Progenitor cell of endocrine pancreas (in vitro differentiated cells): ENCODE measurements at places on chromosomes 1 and 21.

- H3K4me1 ChIP-seq = peaks cover 10% of the 10 kb centered on the region
- H3K27me3 ChIP-seq = peaks cover 5% of the 10 kb centered on the region
- H3K36me3 ChIP-seq = no peaks in the 10 kb centered on the region
- no peak for DNase-seq
These were observed 859 bp upstream of the LRRC8B start for GRCh38 chr1:89523572-89524368.

DNA sequence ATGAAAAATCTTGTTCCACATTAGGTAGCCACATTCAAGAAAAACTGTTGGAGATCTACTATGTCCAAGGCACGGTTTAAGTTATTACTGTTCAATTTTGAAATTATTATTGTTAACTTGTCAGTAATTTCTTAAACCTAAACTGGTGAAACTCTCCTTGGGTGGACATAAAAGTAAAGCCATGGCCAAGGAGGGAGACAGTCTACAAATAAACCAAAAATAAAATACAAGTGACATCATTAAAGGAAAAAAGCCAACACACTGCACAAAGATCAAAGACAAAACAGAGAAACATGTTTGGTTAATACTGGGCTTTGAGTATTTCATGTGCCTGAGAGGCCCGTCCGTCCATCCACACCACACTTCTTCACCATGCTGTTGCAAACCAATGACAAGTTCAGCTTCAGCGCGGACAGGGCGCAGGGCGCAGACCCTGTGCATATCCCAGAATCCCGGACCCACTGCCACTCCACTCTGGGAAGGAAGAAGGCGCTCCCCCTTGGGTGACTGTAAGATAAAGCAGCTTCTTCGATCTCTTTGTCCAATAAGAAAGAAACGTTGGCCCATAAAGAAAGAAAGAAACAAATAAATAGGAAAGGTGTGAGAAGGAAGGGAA, 918 bp upstream of the RASAL2 start:
- H3K4me1 ChIP-seq = peaks cover 37% of the 10 kb centered on the region
- peak overlapping the region; percentile 87 for H3K27ac ChIP-seq
- H3K36me3 ChIP-seq = no peaks in the 10 kb centered on the region
- no peaks in the 10 kb centered on the region for H3K27me3 ChIP-seq
- DNase-seq = no peak

DNA sequence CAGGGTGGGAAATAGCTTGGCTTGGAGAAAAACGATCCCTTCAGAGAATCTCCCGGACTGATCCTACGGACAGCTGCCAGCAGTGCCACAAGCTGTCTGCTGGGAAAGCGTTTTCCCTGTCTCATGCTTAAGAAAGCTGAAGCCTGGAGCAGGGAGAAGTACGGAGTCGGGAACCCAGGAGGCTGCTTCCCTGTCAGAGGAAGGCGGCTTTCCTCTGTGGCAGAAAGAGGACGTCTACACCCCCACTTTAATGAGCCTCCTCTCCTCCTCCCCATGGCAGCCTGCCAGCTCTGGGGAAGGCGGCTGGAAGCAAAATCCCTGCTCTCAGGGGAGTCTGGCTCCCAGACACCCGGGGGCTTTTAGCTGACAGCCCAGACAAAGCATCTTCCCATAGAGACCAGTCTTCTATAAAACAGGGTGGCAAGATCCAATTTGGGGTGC, 7.3 kb downstream of the KIF21B start:
- peaks cover 2% of the 10 kb centered on the region for H3K27me3 ChIP-seq
- H3K4me3 ChIP-seq = no peak overlapping the region
- DNase-seq = no peak
- peaks cover 4% of the 10 kb centered on the region for H3K4me1 ChIP-seq
- no peaks in the 10 kb centered on the region for H3K36me3 ChIP-seq

DNA sequence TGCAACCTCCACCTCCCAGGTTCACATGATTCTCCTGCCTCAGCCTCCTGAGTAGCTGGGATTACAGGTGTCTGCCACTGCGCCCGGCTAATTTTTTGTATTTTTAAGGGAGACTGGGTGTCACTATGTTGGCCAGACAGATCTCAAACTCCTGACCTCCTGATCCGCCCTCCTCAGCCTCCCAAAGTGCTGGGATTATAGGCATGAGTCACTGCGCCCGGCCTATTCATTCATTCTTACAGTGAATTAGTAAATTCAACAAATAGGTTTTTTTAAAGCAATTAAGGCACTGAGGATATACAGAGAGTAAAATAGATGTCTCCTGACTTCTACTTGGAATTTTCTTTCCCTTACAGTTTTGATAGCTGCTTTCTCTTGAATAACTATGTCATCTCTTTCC, 43.5 kb downstream of the CDC42 start:
- DNase-seq = no peak
- no peaks in the 10 kb centered on the region for H3K27me3 ChIP-seq
- no peak overlapping the region for H3K4me3 ChIP-seq
- H3K27ac ChIP-seq = no peak overlapping the region

- no peak for DNase-seq
- peaks cover 4% of the 10 kb centered on the region for H3K36me3 ChIP-seq
- peaks cover 19% of the 10 kb centered on the region for H3K4me1 ChIP-seq
- no peak overlapping the region for H3K4me3 ChIP-seq
- no peaks in the 10 kb centered on the region for H3K27me3 ChIP-seq
These were observed 10.2 kb downstream of the COQ8A start for GRCh38 chr1:226950316-226950715.

DNA sequence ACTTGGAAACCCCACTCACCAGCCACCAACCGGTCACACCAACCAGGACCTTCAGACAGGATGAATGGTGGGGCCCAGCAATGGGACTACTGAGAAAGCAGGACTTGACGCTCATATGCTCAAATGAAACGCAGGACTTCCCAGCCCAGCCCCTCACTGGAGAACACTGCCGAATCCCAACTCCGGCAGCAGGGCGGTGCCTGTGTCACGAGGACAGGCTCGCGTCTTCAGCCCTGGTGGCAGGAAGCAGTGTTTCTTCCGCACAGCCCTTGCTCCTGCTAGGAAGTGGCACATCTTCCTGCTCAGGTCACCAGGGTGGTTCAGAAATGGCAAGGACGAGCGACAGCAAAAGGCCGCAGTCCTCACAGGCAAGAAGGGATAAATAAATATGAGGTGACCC, 38.9 kb downstream of the CD58 start:
- peaks cover 34% of the 10 kb centered on the region for H3K36me3 ChIP-seq
- H3K27me3 ChIP-seq = no peaks in the 10 kb centered on the region
- DNase-seq = no peak
- H3K27ac ChIP-seq = no peak overlapping the region
- no peak overlapping the region for H3K4me3 ChIP-seq
- H3K4me1 ChIP-seq = no peaks in the 10 kb centered on the region

GRCh38 chr1:205988585-205988995, 14.6 kb downstream of the RAB7B start:
- H3K4me3 ChIP-seq = no peak overlapping the region
- H3K4me1 ChIP-seq = peaks cover 10% of the 10 kb centered on the region
- H3K27me3 ChIP-seq = peaks cover 22% of the 10 kb centered on the region
- no peaks in the 10 kb centered on the region for H3K36me3 ChIP-seq

- H3K27me3 ChIP-seq = no peaks in the 10 kb centered on the region
- H3K36me3 ChIP-seq = no peaks in the 10 kb centered on the region
- DNase-seq = no peak
- no peaks in the 10 kb centered on the region for H3K4me1 ChIP-seq
- H3K4me3 ChIP-seq = no peak overlapping the region
These were observed 42.3 kb upstream of the SYT14 start for GRCh38 chr1:209895709-209896108.

DNA sequence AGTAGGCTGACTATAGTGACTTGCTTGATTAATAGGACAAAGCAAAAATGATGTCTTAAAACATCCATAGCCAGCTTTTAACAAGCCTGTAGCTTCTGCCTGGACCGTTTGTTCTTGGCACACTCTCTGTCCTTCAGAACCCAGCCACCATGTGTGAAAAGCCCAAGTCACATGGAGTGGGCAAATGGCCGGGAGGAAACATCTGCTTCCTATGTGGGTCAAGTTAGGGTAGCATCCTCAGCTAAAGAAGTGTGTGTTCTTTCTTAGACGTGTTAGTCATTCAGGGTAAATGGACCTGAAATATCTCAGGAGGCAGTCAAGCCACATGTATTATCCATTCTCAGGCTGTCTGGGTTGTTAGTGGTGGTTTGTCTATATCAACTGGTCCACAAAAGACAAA, 23.4 kb downstream of the RD3 start:
- H3K27ac ChIP-seq = no peak overlapping the region
- H3K27me3 ChIP-seq = peaks cover 4% of the 10 kb centered on the region
- no peaks in the 10 kb centered on the region for H3K4me1 ChIP-seq
- no peak for DNase-seq
- H3K36me3 ChIP-seq = no peaks in the 10 kb centered on the region

GRCh38 chr1:36590264-36590663, 107.6 kb upstream of the CSF3R start:
- no peak for DNase-seq
- H3K27ac ChIP-seq = no peak overlapping the region
- H3K4me3 ChIP-seq = no peak overlapping the region
- peaks cover 54% of the 10 kb centered on the region for H3K27me3 ChIP-seq
- no peaks in the 10 kb centered on the region for H3K36me3 ChIP-seq
- H3K4me1 ChIP-seq = peaks cover 20% of the 10 kb centered on the region

- peaks cover 58% of the 10 kb centered on the region for H3K27me3 ChIP-seq
- peaks cover 2% of the 10 kb centered on the region for H3K4me1 ChIP-seq
- no peak overlapping the region for H3K27ac ChIP-seq
- H3K4me3 ChIP-seq = no peak overlapping the region
These were observed 3.1 kb downstream of the ACTA1 start for GRCh38 chr1:229430761-229431283.

DNA sequence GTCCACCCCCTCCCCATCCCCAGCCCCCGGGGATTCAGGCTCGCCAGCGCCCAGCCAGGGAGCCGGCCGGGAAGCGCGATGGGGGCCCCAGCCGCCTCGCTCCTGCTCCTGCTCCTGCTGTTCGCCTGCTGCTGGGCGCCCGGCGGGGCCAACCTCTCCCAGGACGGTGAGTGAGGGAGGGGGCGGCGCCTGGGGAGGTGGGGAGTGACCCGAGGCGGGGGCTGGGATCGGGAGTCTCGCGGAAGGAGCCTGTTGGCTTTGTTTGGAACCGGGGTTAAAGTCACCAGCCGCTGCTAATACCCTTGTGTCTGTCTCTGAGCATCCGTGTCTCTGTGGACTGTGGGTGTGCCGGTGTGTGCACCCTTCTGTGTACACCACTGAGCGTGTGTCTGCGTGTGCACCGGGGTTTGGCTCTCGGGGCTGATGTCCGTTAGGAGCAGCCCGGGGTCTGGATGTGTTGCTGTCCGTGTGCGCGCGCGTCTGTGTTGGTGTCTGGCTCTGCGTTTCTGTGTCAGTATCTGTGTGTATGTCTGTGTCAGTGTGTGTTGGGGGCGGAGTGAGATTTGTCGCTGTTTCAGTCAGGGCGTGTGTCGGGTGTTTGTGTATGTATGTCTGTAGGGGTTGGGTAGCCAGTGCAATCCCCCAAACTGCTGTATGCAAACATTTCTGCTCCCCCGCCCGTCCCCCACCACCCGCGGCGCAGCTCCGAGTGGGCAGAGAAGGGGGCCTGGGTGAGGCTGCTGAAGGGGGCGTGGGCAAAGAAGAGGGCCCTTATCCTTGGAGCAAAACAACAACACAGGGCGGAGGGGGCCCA, 480 bp downstream of the CADM3 start:
- peak; percentile 34 for DNase-seq
- peaks cover 7% of the 10 kb centered on the region for H3K4me1 ChIP-seq
- H3K4me3 ChIP-seq = peak overlapping the region; percentile 72

DNA sequence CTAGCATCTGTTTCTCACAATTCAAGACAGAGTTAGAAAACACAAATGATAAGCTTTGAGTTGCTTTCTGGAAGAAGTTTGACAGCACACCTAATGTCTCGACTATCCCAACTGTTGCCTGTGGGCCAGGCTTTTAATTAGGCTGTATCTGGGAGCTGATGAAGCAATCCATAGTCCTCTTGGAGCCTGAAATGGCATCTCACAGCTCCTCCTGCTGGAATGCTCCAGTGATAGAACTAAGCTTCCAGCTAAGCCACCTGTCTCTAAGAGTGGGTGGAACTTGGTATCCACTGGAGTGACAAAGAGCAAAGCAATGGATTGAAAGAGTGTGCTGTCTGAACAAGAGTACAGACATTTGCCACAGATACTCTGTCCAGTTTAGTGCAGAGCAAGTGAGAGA, 605.3 kb upstream of the NR5A2 start:
- H3K4me1 ChIP-seq = no peaks in the 10 kb centered on the region
- no peaks in the 10 kb centered on the region for H3K27me3 ChIP-seq
- H3K27ac ChIP-seq = no peak overlapping the region
- DNase-seq = no peak
- no peak overlapping the region for H3K4me3 ChIP-seq

- no peaks in the 10 kb centered on the region for H3K4me1 ChIP-seq
- H3K36me3 ChIP-seq = peaks cover 3% of the 10 kb centered on the region
- DNase-seq = no peak
- H3K27me3 ChIP-seq = no peaks in the 10 kb centered on the region
- no peak overlapping the region for H3K27ac ChIP-seq
These were observed 562.0 kb downstream of the PLPP3 start for GRCh38 chr1:56017336-56017735.

DNA sequence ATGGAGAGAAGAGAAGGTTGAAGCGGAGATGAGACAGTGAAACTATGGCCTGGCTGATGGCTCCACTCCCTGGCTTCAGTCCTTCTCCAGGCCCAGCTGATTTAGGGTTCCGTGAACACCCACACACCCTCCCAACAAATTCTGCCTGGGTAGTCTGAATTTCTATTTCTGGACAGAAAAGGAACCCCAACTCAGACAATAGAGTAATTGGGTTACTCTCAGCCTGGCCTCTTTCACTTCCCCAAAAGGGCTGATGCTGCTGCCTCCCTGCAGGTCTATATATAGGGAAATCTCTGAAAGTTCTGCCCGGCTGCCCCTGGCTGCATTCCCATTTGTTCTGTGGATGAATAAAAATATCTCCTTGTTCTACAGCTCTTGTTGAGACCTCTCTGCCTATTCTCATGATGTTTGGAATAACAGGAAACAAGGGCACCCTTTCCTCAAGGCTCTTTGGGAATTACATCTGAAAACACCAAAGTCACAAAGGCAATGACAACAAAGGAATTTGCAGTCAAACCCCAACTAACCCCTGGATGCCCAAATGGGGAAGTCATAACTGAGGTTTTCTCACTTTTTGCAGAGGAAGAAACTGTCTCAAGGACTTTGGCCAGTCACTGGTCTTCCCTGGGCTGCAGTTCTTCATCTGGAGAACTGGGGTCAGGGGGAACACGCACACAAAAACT, 11.4 kb upstream of the ZSCAN20 start:
- H3K36me3 ChIP-seq = no peaks in the 10 kb centered on the region
- no peaks in the 10 kb centered on the region for H3K4me1 ChIP-seq
- H3K27me3 ChIP-seq = peaks cover 16% of the 10 kb centered on the region

- no peaks in the 10 kb centered on the region for H3K27me3 ChIP-seq
- no peak overlapping the region for H3K27ac ChIP-seq
- no peak for DNase-seq
- no peaks in the 10 kb centered on the region for H3K36me3 ChIP-seq
- no peak overlapping the region for H3K4me3 ChIP-seq
These were observed 356.4 kb upstream of the PKN2 start for GRCh38 chr1:88327391-88328267.

GRCh38 chr1:186736971-186737685, 56.9 kb upstream of the PTGS2 start:
- H3K4me1 ChIP-seq = peaks cover 3% of the 10 kb centered on the region
- no peak for DNase-seq
- H3K4me3 ChIP-seq = no peak overlapping the region
- no peak overlapping the region for H3K27ac ChIP-seq
